ENCODE measurements at places on chromosomes 6 and 20.
A peak's percentile ranks its signal among the peaks of the same experiment; 100 is the strongest.

- no peak for DNase-seq
These were observed 56.7 kb upstream of the PNRC1 start for GRCh38 chr6:89023591-89024441.

DNA sequence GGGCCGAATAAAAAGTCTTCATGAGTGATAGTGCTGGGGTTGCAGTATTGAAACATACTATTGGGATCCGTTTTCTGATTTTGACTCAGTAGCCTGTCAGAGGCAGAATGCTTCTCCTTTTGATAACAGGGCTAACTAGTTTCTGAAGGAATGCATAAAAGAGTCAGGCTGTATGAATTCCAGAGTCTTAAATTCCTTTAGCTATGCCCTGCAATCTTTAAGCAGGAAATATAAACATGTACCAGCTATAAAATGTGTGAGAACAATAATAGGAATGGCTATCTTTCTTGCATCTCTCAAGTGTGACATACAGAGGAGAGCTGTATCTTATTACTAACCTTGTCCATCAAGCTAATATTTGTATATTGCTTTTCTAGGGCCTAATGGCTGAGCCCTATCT, 917.1 kb downstream of the KIF16B start:
- DNase-seq: no peak

DNA sequence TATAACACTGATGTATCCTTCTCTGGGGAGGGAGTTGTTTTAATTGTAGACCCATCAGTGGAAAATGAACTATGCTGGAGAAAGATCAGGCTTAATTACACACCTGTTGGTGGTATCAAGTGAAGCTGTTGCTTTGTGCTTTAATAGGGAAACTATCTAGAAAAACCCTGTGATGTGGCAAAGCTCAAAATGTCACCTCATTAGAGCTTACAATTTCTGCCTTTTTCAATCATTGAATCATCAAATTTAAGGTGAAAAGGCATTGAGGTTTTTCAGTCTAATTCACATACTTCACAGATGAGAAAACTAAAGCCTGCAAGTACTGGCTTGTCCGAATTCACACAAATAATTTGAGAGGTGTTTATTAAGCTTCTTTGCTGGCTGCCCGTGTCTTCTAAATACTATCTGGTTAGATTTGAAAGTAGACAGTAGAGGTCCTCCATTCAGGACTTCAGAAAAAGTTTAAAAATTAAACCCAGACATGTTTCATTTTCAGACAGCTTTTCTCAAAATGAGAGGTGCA, 143.3 kb upstream of the MAP3K7 start:
- no peak for DNase-seq

GRCh38 chr20:31675828-31676608, 38.3 kb downstream of the COX4I2 start:
- DNase-seq: no peak

DNA sequence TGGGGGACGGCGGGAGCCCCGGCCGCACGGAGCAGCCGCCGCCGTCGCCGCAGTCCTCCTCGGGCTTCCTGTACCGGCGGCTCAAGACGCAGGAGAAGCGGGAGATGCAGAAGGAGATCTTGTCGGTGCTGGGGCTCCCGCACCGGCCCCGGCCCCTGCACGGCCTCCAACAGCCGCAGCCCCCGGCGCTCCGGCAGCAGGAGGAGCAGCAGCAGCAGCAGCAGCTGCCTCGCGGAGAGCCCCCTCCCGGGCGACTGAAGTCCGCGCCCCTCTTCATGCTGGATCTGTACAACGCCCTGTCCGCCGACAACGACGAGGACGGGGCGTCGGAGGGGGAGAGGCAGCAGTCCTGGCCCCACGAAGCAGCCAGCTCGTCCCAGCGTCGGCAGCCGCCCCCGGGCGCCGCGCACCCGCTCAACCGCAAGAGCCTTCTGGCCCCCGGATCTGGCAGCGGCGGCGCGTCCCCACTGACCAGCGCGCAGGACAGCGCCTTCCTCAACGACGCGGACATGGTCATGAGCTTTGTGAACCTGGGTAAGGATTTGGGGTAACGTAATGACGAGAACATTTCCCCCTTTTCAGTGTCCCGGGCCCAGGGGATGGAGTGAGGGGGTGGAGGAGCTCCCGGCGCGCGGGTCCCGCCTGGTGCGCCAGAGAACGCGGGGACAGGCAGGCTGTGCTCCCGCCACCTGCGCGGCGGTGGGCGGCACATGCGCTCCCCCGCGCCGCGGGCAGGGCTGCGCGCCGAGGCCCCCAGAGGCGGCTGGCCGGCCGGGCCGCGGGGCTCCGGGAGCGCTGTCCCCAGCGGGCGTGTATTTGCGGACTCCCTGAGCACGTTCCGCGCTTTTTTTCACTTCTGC, 1.4 kb downstream of the BMP6 start:
- DNase-seq: no peak

GRCh38 chr20:35006009-35006408, 50.3 kb downstream of the MYH7B start:
- DNase-seq: peak; percentile 80

DNA sequence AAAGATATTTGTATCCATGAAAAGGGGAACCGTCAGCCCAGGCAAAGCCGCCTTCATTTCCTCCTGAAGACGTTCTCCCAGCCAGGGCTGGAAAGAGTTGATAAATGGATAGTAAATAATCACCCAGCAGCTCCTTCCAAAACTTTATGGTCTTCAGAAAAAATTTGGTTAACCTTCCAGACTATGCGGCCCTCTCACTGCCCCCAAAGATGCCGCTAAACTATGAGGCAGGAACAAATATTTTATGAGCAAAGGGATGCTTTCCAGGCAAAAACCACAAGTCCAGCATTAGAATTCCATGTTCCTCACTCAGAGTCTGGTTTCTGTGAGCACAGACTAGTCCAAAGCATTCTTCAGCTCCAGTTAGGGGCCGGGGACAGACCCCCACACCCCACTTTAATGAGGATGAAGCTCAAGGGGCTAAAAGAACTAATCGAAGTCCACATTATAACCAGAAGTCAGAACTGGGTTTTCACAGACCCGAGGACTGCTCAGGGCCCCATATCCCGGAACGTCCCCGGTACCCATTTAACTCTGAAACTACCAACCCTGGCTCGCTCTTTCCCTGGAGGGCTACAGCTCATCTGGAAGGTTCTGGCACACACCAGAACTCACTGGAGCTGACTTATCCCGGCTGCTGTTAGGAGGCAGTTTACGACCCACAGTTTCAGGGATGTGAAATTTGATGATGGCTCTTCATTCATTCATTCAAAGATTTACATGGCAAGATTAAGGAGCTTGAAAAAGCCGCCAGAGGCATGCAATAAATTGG, 29.4 kb downstream of the BMP7 start:
- no peak for DNase-seq

- no peak for DNase-seq
These were observed 566.5 kb upstream of the AGPAT4 start for GRCh38 chr6:161840380-161840779.

DNA sequence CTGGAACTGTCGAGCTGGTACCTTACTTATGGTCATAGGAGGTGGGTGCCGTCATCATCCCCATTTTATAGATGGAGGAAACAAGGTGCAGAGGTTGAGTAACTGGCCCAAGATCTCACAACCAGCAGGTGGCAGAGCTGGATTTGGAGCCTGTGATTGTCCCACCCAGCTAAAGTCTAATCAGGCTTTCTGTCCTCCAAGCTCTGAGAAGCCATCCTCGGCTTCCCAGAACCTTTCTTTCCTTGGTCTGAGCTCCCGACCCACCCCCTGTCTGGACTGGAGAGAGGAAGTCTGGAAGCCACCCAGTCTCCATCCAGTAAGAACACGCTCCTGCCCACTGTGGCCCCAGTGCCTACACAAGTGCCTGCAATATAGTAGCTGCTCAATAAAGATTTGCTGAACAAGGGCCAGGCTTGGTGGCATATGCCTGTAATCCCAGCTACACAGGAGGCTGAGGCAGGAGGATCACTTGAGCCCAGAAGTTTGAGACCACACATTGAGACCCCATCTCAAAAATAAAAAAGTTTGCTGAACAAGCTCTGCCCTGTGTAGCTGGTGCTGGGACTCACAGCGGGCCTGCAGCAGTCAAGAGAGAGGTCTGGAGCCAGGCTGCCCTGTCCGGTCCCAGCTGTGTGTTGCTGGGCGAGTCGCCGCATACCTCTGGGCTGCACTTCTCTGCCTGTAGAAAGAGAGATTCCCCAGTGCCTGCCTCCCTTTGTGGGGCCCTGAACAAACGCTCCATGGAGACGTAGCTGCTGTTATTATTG, 32.5 kb upstream of the DLGAP4 start:
- DNase-seq: peak; percentile 69

GRCh38 chr6:72712910-72713309, 91.0 kb downstream of the KCNQ5 start:
- DNase-seq: no peak

DNA sequence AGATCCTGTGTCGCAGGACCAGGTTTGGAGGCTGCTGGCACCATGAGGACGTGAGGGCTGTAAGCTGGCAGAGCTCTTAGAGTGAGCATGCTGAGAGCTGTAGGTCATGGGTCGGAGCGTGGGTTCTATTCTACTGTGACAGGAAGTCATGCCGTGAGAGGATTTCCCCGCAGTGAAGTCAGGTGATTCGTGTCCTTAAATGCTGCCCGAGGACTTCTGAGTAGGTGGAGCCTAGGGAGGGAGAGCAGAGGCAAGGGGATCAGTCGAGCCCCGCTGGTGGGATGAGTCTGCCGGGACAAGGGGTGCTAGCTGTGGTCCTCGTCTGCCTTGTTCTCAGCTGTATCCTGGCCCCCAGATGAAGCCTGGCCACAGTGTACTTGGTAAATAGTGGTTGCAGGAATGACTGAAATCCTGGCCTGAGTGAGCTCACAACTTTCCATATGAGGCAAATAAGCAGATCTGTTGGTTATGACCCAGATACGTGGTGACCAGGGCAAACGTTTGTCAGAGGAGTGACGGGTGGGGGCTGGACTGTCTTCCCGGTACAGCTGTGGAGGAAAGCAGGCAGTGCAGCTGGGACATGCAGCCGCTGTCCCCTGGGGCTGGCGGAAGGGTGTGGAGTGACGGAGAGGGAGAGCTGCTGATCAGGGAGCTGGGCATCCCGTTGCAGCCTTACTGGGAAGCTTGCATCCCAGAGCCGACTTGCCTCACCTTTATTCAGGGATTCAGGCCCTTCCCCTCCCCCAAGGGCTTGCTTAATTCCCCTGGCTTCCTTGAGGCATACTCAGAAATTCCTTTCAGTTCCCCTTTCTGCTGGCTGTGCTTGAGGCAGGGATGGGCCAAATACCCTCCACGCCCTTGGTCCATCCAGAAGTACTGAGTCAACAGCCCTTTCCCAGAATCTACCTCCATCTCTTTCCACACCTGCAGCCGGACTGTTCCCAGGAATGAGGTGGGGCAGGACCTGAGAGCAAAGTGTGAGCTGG, 250.9 kb upstream of the RREB1 start:
- peak; percentile 91 for DNase-seq

GRCh38 chr20:59643615-59644061, 39.3 kb downstream of the PHACTR3 start:
- no peak for DNase-seq

GRCh38 chr6:80148220-80148619, 41.7 kb downstream of the BCKDHB start:
- no peak for DNase-seq

- no peak for DNase-seq
These were observed 46.2 kb downstream of the RPP40 start for GRCh38 chr6:4957521-4958231.

GRCh38 chr6:5475779-5476178, 214.5 kb downstream of the FARS2 start:
- DNase-seq: no peak

DNA sequence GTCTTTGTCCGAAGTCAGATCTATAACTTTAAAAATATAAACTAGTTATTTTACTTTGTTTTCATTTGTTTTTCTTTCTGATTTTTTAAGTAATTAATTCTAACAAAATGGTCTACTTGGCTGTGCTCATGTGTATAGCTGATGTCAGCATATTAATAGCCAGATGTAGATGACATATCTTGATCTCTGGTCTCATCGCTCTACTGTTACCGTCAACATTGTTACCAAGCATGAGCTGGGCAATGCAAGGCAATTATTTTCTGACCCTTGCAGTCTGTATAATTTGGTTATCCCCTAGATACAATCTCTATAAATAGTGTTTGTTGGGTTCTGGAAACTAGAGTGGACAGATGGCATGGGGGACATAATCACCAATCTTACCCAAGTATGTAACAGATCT, 151.6 kb upstream of the PTPRK start:
- no peak for DNase-seq
